ENCODE measurements at places on chromosomes 5 and 9.

- DNase-seq = no peak
Observed at GRCh38 chr5:17212996-17213395, 4.4 kb upstream of the BASP1 start.

DNA sequence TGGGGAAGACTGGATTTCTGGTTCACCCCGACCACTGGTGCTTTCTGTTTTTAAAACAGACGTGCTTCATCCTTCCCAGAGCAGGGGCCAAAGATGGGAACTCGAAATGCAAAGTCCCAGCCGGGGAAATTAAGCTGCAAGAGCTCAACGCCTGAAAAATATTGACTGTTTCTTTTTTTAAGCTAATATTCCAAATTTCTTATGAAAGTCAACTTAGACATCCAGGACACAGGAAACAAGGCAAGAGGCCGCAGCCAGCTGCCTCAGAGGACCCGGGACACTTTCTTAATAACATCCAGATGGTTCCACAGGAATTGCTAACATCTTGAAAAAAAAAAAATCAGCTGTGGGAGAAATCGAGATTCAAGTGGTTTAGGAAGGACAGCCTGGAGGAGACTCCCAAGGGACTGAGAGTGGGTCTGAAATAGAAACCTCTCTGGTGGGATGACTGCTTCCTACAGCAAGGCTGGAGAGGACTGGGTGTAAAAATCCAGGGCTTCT, 144.9 kb downstream of the FGF1 start:
- no peak for DNase-seq

GRCh38 chr9:114250235-114250568, 72.7 kb upstream of the ORM1 start:
- DNase-seq = no peak

- no peak for DNase-seq
Observed at GRCh38 chr5:133496631-133497030, 115.7 kb downstream of the FSTL4 start.

- no peak for DNase-seq
Observed at GRCh38 chr5:60690326-60690725, 9.6 kb downstream of the DEPDC1B start.

DNA sequence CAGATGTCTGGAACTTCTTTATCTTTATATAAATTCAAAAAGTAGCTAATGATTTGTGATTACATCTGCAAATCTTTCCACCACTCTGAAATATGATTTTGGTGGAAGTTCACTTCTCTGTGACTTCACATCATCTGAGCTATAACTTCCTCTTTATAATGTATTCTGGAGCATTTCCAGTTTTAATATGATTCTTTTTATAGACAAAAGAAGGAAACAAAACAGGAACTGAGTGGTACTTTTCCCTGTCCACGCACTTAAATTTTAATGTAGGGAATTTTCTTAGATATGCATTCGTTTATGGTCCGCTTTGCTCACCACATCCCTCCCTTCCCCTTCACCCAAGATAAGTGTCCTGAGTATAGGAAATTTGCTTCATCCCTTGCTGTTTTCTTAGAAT, 333.5 kb downstream of the CHSY3 start:
- no peak for DNase-seq

GRCh38 chr5:95801961-95802360, 20.6 kb downstream of the GLRX start:
- no peak for DNase-seq

DNA sequence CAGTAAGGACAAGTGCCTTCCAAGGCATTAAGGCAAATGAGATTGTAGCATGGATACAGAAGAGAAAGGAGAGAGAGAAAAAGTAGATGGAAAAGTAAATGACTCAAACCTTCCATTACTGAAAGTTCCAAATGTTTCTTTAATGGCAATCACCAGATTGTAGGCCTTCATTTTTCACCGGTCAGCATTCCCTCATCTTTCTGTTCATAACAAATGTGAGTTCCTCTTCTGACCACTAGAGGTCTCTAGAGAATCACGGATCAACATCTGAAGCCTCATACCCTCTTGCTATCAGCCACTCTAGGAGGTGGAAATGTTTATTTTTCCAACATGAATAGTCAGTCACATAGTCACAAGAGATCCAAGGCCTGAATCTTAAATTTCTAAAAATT, 73.6 kb upstream of the RPS23 start:
- DNase-seq = no peak

- peak; percentile 10 for DNase-seq
Observed at GRCh38 chr9:105881654-105882349, 187.5 kb downstream of the TMEM38B start.

- no peak for DNase-seq
Observed at GRCh38 chr5:141077826-141078225, 16.6 kb upstream of the PCDHB2 start.

DNA sequence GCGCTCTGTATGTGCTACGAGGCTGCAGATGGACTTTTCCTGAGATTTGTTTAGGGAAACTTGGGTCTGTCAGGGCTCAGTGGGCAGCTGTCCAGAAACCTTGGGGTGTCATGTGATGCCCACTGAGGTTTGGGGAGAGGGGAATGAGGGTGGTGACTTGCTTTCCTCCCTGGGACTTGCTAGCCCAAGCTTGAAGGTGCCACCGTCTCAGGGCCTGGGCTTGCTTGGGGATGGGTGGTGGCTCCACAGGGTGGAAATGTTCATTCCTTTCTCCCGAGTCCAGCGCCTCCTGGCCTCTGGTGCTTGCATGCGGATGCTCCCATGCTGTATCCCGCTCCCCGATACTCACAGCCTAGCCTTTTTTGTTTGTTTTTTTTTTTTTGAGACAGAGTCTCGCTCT, 33.3 kb downstream of the ZNF618 start:
- DNase-seq = no peak

GRCh38 chr9:134994926-134995791, 77.4 kb upstream of the FCN1 start:
- DNase-seq = no peak

DNA sequence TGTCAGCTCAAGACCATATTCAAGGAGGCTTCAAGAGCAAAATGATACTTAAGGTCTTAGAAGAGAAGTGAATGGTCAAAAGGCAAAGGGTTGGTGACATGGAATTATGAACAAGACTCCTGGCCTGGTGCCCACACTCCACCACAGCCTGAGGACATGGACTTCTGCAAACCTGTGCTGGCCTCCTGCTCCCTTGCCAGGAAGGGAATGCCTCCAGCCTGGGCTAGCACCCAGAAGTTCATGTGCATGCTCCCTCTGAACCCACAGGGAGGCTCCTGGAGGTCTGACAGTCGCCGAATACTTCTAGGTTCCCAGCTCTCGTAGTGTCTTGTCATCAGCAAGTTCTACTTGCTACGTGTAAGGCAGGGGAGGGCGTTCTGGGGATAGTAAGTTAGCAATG, 156.7 kb downstream of the FSTL4 start:
- no peak for DNase-seq

Data from stimulated activated CD8-positive, alpha-beta memory T cell treated with anti-CD3 and anti-CD28 coated beads, Interleukin-12 subunit alpha, Interleukin-12 subunit beta, amount 100 ng/mL, for 4 hours (primary cell).